ENCODE measurements at places on chromosomes 2 and 18.

DNA sequence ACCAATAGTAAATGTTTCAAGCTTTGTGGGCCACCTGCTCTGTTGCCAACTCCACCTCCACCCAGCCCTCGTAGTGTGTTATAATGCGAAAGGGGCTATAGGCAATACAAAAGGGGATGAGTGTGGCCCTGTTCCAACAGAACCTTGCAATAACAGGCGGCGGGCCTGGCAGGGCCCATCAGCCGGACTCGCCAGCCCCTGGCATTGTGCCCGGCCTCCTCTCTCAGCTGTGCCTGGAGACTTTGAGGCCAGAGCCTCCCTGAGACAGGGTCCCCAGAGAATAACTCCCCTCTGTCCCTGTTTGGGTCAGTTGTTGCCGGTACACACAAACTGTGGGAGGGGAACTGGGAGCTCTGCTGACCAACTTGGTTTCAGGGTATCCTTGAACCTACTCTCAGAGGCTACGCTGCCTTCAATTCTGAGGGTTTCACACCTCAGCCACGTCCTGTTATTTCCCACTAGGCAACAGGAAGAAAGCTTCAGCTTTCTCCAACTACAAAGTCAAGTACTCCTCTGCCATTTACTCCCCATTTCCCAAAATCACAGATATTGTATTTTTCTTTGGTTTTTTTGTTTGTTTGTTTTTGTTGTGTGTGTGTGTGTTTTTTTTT is 58.0 kb upstream of the ZNF236 start:
- DNase-seq, result no peak

- DNase-seq, result no peak
These were observed 19.7 kb downstream of the RASGRP3 start for GRCh38 chr2:33496150-33496549.

DNA sequence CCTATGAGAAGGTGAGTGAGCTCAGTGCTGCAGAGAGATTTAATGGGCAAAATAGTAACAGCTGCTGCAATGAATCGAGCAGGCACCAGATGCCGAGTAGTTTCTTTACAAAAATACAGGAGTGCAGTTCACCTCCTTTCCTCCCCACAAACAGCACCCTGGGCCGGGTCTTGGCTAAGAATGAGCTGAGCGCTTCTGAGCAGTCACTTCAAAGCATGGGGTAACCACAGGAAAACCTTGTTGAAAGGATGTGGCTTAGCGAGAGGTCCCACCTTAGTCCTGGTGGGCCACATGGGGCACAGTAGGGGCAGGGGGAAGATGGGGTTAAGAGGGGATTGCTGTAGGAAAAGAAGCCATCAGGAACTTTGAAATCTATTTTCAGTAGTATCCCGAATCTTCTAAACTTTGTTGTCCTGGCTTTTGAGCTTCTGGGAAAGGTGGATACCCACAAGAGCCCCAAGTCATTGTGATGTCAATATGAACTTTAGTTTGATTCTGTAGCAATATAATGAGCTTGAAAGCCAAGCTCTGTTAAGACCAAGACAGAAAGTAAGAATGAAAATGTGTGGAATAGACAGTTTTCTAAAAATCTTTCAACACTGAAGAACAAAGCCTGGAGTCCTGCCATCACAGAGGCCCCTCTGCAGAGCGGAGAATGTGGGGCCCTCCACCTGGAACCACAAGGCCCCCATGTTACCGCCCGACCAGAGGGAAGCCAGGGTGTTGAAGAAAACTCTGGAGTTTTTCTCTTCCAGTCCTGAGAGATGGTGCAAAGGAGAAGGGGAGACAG is 101.0 kb upstream of the ZNF236 start:
- DNase-seq, result peak; percentile 7

DNA sequence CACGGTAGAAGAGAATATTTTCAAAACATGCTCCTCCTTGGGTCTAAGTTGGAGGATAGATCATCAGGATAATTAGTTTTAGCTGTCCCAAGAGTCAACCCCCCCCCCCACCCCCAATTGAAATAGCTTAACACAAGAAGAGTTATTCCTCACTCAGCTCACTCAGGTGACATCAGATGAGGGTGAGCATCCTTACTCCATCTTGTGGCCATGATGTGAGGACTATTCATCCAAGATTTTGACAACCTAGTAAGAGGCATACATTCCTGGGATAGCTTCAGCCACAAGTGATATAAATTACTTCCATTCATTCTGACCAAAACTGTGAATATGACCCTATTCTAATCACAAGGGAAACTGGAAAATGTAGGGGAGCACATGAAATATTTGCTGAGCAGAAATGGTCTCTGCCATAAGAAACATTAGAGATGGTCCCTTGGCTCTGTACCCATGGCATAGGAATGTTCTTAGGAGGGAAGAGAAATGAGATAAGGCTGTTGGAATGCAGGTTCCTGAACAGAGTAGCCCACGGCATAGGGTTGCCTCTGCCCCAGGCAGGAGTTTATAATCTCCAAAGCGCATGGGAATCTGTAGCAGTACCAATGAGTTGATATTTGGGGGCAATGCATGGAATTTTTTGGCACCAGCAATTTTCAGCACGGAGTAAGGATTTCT is 257.2 kb downstream of the CYRIA start:
- DNase-seq, result no peak

GRCh38 chr2:207528980-207529329 is 807 bp upstream of the CREB1 start:
- DNase-seq, result no peak

- peak; percentile 40 for DNase-seq
These were observed at the start of gene MSL3B for GRCh38 chr2:233867993-233868532. TSS of gene MSL3B (minus strand) at chr2:233868386.

- no peak for DNase-seq
These were observed 108.6 kb upstream of the RNF152 start for GRCh38 chr18:62001396-62001795.

GRCh38 chr2:213279971-213280370 is 4.3 kb upstream of the SPAG16 start:
- no peak for DNase-seq

DNA sequence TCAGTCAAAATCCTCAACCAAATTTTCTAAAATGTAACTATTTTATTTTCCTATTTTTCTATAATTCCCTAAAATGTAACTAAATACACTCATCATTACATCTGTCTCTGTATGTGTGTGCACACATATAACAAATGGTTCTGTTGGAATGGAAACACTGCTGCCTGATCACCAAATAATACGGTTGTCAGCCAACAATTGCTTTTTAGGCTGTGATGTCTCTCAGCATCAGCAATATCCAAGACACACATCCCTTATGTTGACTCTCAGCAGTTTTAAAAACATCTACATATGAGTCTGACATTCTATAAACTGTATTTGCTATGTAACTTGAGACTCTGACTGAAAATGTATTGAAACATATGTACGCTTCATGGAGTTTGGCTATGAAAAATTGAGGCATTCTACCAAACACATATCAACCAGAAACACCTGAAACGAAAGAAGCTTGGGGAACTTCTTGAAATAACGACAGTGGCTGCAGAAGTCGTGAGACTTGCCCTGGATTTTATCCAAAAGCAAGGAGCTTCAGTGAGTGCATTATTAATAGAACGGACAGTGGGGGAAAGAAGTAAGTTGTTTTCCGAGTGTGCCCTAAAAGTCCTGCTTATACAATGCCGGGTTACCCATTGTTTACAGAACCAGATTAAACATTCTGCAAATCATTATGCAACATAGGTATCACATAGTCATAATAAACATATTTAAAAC is 110.2 kb upstream of the ITGB6 start:
- no peak for DNase-seq

- DNase-seq, result no peak
These were observed 11.8 kb upstream of the CCBE1 start for GRCh38 chr18:59708988-59709387.

- DNase-seq, result no peak
These were observed 266.3 kb downstream of the NRXN1 start for GRCh38 chr2:50765590-50765989.

GRCh38 chr18:22021701-22022100 is 147.7 kb upstream of the GATA6 start:
- DNase-seq, result no peak

- no peak for DNase-seq
These were observed 50.1 kb downstream of the CIB4 start for GRCh38 chr2:26590980-26591618.

- DNase-seq, result no peak
These were observed 8.4 kb upstream of the SATB2 start for GRCh38 chr2:199465988-199466691.

GRCh38 chr18:29154758-29155725 is 978.1 kb upstream of the CDH2 start:
- DNase-seq, result no peak

GRCh38 chr2:84991404-84992160 is 20.6 kb downstream of the KCMF1 start:
- DNase-seq, result no peak

GRCh38 chr2:160440888-160441287 is 52.7 kb downstream of the RBMS1 start:
- no peak for DNase-seq

DNA sequence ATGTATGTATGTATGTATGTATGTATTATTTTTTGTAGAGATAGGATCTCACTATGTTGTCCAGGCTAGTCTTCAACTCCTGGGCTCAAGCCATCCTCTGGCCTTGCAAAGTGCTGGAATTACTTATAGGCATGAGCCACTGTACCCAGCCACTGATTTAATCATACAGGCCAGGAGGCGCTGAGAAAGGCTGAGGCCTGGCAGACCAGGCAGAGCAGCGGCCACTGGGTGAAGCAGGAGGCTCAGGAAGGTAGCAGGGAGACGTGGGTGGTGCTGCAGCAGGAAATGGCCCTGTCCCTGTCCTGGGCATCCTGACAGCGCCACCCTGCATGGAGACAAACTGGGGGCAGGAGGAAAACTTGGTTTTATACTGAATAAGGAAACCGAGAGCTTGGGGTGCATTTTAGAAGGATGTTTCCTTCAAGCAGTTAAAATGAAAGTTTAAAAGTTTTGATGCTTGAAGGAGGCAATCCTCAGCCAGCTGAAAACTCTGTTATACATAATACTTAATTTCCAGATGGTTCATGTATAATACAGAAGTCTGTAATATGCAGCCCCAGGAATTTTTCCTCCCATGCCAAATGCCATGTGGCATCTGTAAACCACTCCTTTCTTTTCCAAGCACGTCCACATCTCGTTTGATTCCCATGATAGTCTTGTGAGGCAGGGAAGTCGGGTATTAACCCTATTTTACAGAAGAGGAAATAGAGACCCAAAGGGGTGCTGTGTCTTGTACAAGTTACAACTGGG is 182.4 kb downstream of the CELF4 start:
- DNase-seq, result no peak

DNA sequence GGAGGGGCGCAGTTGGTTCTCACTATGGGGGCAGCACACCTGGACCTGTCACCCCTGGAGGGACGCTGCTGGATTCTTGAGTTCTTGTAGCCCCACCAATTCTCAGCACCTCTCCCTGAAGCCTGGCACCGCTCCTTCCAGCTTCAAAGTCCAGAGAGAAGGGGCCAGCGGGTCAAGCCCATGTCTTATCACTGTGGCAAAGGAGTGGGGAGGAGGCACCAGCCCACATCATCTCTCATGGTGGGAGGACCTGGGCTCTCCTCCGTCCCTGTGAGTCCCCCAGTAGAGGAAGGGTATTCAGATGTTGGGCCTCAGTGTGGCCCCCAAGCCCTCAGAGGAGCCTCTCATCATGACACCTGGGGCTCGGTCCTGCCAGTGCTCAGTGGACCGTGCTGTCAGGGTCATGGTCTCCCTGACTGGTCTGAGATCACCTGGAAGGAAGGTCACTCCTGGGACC is 67.4 kb downstream of the HS1BP3 start:
- no peak for DNase-seq

GRCh38 chr2:234135750-234136221 is 85.3 kb downstream of the SPP2 start:
- DNase-seq, result peak; percentile 13

GRCh38 chr18:22432657-22433137 is 15.0 kb upstream of the CTAGE1 start:
- DNase-seq, result no peak

GRCh38 chr2:58051445-58051844 is 4.8 kb downstream of the VRK2 start:
- DNase-seq, result no peak

DNA sequence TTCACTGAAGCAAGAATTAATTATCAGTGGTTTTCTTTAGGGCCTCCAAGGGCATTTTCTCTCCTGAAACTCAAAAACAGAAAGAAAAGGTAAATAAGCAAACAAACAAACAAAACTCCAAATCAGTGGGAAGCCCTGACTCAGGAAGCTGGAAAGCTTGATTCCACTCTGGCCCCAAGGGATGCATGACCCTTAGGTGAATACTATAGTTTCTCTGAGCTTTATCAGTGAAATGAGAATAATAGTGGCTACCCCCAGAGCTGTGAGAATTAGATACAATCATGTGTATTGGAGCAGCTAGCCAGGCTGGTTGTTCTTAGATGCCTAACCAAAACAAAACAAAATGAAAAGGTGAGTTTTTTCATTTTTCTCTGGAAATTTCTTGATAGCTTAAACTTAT is 585.1 kb downstream of the CNTNAP5 start:
- no peak for DNase-seq

GRCh38 chr18:23958036-23958435 is 56.5 kb upstream of the TTC39C start:
- DNase-seq, result no peak

DNA sequence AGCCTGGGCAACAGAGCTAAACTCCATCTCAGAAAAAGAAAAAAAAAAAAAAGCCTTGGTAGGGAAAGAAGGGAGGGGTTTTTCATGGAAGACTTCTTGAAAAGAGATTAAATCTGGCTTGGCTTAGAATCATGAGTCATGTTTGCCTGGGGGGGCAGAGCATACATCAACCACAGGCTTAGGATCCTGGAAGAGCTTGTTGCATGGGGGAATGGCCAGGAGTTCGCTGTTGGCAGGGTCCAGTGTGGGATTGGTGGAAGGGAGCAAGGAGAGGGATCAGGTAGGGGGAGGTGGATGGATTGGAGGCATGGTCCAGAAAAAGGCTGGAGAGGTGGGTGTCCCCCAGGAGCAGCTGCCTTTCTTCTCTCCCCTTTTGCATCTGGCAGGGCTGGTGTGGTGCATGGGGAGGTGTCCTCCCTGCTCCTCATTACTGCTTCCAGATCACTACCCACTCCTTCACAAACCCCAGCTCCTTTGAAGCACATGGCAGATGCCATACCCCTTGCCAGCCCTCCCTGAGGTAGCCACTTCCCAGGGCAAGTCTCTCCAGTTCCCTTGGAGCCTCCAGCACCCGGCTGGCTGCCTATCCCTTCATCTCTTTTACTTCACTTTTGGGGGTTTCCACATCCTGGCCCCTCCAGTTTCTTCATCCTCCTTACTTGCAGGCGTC is 2.5 kb downstream of the ARMC9 start:
- no peak for DNase-seq

DNA sequence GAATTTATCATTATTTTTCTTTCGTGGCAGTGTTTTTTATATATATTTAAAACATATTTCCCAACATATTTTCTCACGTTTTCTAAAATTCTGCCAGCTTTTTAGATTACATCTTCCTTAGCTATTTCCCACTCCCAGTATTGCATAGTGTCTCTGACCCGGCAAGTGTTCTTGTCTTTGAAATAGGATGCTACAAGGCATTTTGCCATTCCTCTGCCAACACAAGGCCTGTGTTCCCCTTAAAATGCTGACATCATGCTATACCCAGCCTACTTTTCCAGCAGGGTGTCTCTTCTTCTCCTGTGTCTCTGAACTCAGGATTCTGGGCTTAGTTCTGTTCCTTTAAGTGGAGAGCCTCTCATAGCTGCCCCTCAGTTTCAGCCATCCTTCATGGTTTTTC is 115.2 kb downstream of the DIS3L2 start:
- DNase-seq, result no peak

All from stimulated activated CD4-positive, alpha-beta T cell treated with anti-CD3 and anti-CD28 coated beads, Interleukin-1b, Interleukin-23, amount 100 ng/mL, for 24 hours (primary cell).